ENCODE measurements at places on chromosomes 4 and X.

GRCh38 chrX:23373129-23373804 is 38.6 kb downstream of the PTCHD1 start:
- peak; percentile 65 for DNase-seq

GRCh38 chr4:114062499-114062898 is 83.1 kb upstream of the ARSJ start:
- no peak for DNase-seq

DNA sequence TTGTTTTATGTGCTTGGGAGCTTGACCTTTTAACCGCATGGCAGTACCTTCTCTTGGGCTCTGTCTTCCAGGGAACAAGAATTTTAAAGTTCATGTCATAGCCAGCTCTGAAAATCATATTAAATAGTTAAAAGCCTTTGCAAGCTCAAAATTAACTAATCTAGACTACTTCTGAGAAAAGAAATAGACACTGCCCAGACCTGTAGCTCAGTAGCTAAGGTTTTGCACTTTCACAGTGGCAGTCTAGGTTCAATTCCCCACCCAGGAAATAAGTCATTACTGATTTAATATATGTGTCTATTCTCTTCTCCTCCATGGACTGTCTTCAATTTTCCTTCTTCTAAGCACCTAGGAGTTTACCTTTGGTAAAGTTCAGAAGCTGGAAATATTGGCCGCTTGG is 27.4 kb downstream of the HSD17B11 start:
- no peak for DNase-seq

GRCh38 chrX:135295238-135295943 is 13.9 kb upstream of the ETDC start:
- no peak for DNase-seq

DNA sequence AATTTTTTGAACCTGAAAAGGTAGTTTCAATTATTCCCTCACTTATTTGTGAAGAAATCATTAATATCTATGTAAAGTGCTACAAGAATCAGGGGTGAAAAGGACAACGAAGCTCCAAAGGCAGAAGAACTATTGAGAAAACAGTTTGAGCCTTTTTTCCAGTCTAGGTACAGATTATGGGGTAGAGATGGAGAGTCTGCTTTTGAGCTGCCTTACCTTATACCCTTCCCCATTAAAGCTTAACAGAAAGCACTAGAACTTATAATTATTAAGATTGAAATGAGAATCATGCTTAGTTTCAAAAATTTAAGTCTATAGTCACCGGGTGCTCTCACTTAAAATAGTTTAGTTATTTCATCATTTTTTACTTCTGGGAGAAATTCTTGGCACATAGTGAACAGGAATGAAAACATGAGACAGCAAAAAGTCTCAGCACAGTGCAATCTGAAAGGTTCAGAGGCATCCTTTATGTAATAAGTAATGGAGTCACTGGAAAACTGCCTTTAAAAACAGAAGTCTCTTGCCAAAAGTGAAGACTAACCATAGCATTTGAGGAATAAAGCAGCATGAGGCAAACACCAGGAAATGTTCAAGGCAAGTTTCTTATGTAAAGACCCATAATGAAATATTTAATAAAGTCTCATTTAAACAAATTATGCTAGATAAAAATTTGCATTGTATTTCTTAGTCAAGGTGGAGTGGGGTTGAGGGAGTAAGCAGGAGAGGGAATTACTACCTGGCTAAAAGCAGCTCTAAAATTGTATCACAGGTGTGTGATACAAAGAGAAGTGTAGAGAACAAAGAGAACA is 5.1 kb upstream of the DCLK2 start:
- peak; percentile 77 for DNase-seq

DNA sequence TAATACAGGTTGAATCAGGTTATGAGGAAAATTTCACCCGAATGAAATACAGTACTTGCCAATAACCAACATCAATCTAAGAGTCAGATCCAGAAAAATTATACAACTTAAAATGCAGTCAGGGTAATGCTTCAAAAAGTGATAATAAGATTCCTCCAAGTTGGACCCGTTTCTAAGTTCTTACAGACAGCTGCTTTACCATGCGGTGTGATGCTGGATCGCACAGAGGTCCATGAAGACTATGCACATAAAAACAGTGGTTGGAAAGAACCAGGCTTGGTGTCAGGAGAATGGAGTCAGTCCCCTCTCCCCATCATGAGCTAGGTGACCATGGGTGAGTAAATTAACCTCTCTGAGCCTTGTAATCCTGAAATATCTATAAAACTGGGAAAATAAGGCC is 261.3 kb downstream of the QDPR start:
- DNase-seq = no peak

- no peak for DNase-seq
Observed at GRCh38 chrX:119325456-119325855, 73.7 kb upstream of the SLC25A43 start.

GRCh38 chr4:1243451-1244080 is 5.4 kb downstream of the CTBP1 start:
- no peak for DNase-seq

GRCh38 chr4:67521506-67521905 is 23.8 kb downstream of the CENPC start:
- no peak for DNase-seq

DNA sequence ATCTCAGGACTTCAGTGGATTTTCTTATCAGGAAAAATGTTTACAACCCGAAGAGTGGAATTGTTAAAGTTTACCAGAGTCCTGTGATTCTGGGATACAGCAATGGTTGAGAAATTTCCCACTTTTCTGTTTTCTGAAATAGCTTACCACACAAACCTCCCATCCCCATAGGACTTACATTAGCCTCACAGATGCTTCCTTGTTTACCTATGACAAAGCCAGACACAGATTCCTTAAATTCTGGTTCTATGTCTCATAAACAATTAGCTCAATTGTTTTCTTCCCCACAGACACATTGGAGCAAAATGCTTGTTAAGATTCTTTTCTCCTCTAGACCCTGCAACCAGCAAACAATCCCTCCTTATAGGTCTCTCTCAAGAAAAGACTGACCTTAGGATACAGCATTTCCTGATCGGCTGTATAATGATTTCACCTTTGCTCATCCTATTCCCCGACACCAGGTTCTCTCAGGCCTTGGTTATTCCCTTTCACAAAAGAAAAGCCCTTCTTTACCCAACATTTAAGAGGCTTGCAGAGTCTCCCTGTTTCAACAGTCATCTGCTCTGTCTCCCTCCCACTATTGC is 886.2 kb downstream of the ARAP2 start:
- no peak for DNase-seq

DNA sequence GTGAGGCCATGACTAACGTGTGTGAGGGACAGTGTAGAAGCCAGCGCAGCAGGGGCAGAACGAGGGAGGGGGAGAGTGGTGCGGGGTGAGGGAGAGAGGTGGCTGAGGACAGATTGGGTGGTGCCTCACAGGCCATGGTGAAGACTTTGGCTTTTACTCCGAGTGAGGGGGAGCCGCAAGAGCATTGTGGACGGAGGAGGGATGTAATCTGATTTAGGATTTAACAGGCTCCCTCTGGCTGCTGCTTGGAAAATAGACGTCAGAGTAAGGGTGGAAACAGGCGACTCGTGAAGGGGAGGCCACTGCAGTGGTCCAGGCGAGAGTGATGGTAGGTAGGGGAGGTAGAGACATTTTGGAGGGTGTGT is 13.0 kb downstream of the PPP1R3F start:
- no peak for DNase-seq

- no peak for DNase-seq
Observed at GRCh38 chr4:77818073-77818601, 1.0 kb downstream of the CNOT6L start.

DNA sequence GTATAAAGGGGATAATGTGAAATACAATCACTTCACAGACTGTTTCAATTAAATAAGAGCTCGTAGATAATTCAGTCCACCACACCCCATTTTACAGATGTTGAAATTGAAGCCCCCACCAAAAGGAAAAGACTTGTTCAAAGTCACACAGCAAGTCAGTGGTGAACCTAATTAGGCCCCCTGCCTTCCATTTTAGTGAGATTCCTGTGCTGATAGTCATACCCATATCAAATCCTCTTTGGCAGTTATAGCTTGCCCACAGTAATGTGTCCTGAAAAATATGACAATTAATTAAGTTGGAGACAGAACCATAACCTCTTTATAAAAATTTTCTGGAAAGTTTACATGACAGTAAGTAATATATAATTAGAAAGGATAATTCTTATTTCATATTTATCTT is 58.0 kb downstream of the AR start:
- no peak for DNase-seq

DNA sequence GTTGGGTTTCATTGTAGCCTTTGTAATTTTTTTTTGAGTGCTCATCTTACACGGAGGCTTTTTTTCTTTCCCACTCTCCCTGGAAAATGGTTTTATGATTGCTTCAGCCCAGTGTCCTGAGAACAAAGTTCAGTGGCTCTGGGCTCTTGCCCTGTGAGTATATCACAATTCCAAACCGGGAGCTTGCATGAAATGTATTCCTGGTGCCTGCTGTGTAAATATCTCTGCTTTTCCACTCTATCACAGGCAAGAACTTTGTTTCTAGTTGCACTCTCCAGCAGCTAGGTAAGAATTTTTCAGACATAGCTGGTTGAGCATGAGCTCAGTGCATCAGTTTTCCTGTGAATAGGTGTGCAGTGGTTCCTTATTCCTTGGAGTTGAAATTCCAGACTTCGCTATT is 60.8 kb downstream of the SUPT20HL2 start:
- DNase-seq = no peak

- no peak for DNase-seq
Observed at GRCh38 chr4:152364383-152364782, 171.5 kb downstream of the FBXW7 start.

GRCh38 chr4:65791111-65791811 is 121.0 kb upstream of the EPHA5 start:
- no peak for DNase-seq

DNA sequence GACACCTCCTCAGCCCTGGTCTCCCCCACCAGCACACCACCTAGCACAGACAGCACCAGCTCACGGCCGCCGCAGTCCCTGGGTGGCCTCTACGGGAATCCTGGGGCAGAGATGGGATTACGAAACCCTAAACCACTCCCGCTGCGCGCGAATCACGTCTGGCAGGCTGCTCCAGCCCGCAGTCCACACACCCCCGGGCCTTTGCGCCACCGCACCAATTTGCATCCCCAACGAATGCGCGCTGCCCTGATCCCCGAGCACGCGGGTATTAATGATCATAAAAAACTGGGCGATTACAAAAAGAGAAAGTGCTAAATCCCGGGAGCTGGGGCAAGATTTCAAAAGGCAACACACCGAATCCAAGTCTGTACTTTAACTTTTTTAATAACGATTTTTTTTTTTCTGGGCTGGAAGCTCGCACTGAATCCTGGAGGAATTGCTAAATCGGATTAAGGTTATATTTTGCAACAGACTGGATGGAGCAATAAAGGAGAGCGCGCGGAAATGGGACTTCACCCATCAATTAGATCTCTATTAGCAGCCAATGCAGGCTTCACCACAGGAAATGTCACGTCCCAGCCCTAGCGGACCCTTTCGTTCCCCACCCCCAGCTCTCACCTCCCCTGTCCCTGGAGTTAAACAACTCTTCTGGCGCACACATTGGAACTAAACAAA is 69.8 kb upstream of the TMEM33 start:
- DNase-seq = no peak

DNA sequence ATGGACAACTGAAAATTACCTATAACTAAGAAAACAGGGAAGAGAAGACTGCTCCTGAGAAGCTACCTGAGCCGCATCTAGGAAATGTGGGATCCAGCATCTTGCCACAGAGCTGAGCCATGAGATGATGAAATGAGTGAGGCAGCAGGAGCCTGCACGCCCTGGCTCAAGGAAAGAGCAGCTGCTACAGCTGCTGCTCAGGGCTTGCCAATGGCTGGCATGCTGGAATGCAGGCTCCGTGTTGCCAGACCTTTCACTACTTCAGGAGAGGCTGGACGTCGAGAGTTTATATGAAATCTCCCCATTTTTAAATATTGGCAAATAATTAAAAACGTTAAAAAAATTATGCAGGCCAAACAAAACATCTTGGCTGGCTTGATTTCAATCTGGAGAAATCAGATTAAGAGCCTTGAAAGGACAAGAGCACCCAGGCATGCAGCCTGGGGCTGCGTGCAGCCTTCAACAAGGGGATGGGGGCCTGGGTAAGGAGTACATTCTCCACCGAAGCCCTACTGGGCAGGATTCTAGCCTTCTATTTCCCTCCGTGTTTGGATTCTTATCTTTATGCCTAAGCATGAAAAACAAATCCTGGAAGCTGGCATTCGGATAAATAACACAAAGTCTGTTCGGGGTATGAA is 227.6 kb downstream of the NR3C2 start:
- no peak for DNase-seq

DNA sequence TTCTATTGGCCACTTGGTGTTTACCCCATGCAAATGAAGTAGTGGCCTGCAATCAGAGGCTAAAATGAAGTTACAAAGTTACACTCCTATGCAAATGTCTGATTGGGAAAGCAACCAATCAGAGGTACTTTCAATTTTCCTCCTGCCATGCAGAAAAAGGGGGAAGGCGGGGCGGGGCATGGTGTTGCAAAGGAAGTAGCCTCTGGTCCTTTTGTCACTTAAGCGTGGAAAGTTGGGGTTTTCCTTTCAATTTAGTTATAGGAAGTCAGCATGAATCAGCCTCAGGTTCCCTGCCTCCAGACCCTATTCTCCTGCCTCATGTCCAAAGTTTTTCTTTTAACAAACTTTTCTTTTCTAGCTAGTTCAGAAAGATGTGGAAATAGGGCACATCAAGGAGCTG is 69.3 kb downstream of the GPC4 start:
- no peak for DNase-seq

DNA sequence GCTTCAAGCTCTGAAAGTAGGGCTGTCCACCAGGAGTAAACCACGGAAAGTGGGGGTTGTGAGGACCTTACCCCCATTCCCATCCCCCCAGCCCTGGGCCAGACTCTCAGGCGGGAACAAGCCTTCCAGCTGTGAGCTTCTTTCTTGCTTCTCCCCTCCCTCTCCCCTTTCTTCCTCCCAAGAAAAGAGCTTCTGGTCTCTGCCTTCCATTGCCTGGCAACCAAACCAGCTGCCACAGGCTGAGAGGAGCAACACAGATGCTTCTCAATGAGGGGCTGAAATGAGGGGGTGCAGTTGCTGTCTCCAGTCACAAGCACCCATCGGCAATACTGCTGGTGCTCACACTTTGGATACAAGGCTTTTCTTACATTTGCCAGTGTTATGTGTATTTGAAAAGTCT is 72.5 kb downstream of the SLC16A2 start:
- no peak for DNase-seq

GRCh38 chrX:148695255-148695654 is 194.8 kb downstream of the AFF2 start:
- no peak for DNase-seq

DNA sequence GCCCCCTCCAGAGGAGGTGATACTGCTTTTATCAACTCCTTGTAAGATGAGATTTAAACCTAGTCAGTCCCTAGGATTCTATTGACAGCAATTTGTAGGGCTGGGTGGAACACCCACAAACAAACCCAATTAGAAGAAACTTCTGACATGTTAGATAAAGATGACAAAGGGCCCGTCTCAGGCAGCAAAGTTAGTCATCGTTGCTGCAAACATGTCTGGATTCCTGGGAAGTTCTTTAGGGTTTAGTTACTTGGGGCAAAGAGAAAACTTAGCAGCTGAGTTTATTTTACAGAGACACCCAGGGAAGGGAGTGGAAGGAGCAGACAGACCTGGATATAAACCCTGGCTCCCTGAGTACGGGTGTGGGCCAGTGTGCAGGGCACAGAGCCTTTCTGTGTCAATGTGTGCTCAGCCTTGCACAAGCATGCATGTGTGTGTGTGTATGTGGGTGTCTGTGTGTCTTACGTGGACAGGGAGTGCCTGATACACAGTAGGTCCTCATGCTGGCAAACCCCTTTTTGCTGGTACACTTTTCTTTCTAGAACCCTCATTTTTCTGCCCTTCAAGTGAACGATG is 130.0 kb upstream of the STX18 start:
- DNase-seq = no peak
